ENCODE measurements at places on chromosomes 4 and X. TPM values are rescaled to one million over a fixed set of nuclear protein-coding genes. Genes with fewer than 3 reads are reported as not detected.

- no peak for DNase-seq
- H3K4me3 ChIP-seq: no peak overlapping the region
- H3K36me3 ChIP-seq: no peaks in the 10 kb centered on the region
- H3K4me1 ChIP-seq: no peaks in the 10 kb centered on the region
- H3K27ac ChIP-seq: no peak overlapping the region
- peaks cover 2% of the 10 kb centered on the region for H3K27me3 ChIP-seq
These were observed 174.4 kb downstream of the GRIA3 start for GRCh38 chrX:123358457-123358856.

GRCh38 chrX:14675500-14675899 is 146.2 kb downstream of the GLRA2 start:
- no peak overlapping the region for H3K4me3 ChIP-seq
- H3K36me3 ChIP-seq: no peaks in the 10 kb centered on the region
- H3K27ac ChIP-seq: no peak overlapping the region
- H3K27me3 ChIP-seq: no peaks in the 10 kb centered on the region
- no peak for DNase-seq

DNA sequence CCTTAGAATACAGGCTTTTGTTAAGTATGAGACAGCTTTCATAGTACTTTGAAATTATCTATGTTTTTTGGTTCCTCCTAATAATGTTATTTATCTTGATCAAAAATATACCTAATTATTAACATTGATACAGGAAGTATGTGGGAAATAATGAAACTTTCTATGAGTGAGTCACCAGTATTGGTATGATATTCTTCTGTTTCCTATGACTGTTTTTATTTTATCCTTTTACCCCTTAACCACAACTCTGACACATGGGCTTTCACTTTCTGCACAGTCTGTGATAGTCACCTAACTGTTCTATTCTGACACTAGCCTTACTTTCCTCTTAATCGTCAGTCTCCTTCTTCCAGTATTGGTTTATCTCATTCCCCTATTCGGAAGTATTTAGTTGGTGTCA is 4.7 kb downstream of the THAP9 start:
- peak overlapping the region; percentile 17 for H3K4me3 ChIP-seq
- H3K36me3 ChIP-seq: peaks cover 4% of the 10 kb centered on the region
- peaks cover 17% of the 10 kb centered on the region for H3K27me3 ChIP-seq

GRCh38 chr4:101355246-101355645 is 7.9 kb upstream of the PPP3CA start:
- peaks cover 10% of the 10 kb centered on the region for H3K27me3 ChIP-seq
- H3K4me1 ChIP-seq: no peaks in the 10 kb centered on the region

DNA sequence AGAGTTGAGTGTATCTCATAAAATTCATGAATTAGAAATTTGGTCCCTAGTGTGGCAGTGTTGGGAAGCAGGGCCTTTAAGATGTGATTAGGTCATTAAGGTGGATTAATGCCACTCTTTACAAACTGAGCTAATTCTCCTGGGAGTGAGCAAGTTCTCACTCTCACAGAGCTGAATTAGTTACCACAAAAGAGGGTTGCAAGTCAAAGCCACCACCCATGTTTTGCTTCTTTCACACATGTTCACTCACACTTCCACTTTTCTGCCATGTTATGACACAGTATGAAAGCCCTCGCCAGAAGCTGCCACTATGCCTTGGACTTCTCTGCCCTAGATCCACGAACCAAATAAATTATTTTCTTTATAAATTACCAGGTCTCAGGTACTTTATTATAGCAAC is 332.1 kb downstream of the ARAP2 start:
- H3K36me3 ChIP-seq: no peaks in the 10 kb centered on the region
- H3K27me3 ChIP-seq: peaks cover 3% of the 10 kb centered on the region

- peaks cover 59% of the 10 kb centered on the region for H3K27me3 ChIP-seq
- no peak for DNase-seq
- peaks cover 11% of the 10 kb centered on the region for H3K4me1 ChIP-seq
- no peak overlapping the region for H3K4me3 ChIP-seq
- no peak overlapping the region for H3K27ac ChIP-seq
These were observed 1.1 kb downstream of the SOWAHB start for GRCh38 chr4:76896614-76897535.

RNF212 gene
- 1.0 TPM for total RNA-seq

HSFX4 gene
- total RNA-seq: not detected

NLRP2B gene
- total RNA-seq: not detected

PCDH7 gene
- not detected for total RNA-seq

REPS2 gene
- total RNA-seq: 0.10 TPM

CPE gene
- total RNA-seq: not detected
